ENCODE measurements at places on chromosomes 1 and 21.

GRCh38 chr1:215201283-215201682, 118.7 kb downstream of the KCNK2 start:
- DNase-seq: no peak

DNA sequence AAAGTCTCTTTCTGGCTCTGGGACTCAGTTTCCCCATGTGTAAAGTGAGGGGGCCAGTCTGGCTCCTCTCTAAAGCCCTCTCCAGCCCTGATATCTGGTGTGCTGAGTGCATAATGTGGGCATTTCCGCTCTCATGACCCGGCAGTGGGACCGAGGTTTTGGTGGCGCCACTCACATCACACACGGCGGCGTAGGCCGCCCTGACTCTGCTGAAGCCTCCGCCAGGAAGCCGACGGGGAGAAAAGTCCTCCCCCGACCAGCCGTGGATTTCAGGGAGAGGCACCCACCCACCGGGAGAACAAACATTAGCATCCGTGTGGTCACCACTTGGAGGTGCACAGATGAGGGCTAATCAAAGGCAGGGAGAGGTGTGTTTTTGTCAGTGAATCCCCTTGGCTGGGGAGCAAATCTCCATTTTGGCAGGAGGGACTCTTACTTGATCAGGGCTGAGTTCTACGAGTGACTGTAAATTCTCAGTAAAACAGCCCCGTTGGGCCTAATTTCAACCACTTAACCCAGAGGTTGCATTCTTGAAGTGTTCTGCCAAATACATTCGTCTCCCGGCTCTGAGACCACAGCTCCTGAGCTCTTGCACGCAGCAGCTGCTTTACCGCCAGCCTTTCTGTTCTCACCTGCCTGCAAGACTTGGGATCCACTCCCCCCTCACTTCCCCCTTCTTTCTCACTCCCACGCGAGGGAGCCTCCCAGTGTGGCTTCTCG, 118.2 kb downstream of the FOXD2 start:
- no peak for DNase-seq

- no peak for DNase-seq
These were observed 5.4 kb downstream of the PADI6 start for GRCh38 chr1:17377325-17377953.

DNA sequence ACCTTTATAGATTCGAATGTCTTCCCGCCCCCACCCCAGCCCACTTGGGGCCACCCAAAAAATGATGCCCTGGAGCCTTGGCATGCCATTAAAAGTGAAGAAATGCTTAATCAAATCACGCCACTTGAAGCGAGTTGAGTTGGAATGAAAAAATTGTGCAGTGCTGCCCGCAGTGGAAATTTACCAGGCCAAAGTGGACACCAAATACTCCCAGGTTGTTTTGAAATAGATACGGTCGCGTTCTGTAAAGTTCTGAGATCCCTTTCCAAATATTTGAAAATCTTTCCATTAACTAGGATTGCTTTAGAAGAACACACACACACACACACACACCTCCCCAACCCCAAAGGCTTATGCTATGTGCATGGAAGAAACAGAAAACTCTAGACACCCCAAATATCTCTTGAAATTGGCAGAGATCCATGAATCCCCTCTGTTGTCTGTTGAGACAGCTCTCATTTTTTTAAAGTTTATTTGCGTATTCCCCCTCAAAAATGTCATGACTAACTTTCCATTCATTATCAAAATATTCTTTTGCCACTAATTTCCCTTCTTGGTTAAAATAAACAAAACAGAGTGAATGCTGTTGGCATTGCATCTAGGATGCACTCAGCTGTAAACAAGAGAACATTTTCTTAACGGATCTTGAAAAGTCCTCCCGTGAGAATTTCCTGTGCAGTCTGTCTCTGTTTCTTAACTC, 142.3 kb upstream of the KCNE2 start:
- no peak for DNase-seq

DNA sequence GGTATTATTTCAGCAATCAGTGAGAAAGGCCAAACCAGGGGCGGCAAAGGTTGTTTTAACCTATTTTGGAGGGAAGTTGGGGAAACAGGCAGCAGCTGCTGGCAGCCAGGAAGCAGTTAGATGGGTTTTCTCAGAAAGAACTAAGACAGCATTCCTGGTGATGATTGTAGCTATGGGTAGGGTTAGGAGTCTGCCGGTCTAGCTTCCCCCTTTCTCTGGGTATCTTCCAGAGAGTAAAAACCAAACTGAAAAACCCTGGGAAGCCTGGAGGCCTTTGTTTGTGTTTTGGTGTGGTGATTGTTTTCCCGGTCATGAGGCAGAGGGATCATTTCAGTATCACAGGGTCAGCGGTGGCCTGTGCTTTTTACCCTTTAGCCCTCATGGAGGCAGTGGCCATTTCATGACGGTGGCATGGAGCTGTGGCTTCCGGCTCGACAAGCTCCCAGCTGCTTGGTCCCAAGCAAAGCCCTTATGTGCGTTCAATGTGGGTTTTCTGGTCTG, 19.5 kb upstream of the TNFRSF1B start:
- DNase-seq: no peak

- DNase-seq: no peak
These were observed 14.5 kb downstream of the DUSP10 start for GRCh38 chr1:221727146-221728036.

DNA sequence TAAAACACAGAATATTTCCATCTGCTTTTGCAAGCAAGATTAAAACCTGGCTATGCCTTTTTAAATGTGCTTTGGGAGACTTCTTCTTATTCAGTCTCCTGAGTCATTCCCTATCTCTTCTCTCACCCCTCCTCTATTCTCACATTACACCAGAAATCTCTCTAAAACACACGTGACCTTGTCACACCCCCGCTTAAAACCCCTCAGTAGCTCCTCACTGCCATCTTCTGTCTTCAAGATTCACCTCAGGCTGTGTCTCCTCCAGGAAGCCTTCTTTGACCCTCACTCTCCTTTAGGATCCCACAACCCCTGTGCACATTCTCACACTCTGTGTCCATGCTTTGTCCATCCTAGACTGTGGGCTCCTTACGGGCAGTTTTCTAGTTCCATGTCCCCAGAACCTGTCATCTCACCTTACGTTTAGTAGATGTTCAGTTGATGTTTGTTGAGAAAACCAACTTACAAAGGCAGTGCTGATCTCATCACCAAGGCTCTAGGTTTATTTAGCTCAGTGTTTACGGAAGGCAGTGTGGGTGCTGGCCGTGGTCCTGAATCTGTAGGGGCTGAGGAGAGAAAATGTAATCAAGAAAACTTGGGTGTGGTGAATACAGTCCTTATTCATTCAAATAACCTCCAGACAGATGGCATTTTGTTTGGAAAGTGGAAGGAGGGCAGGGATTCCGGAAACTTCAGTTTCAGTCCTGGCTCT, 143.5 kb downstream of the DMRTA2 start:
- DNase-seq: no peak

GRCh38 chr1:45854724-45855123, 51.3 kb downstream of the MAST2 start:
- no peak for DNase-seq

DNA sequence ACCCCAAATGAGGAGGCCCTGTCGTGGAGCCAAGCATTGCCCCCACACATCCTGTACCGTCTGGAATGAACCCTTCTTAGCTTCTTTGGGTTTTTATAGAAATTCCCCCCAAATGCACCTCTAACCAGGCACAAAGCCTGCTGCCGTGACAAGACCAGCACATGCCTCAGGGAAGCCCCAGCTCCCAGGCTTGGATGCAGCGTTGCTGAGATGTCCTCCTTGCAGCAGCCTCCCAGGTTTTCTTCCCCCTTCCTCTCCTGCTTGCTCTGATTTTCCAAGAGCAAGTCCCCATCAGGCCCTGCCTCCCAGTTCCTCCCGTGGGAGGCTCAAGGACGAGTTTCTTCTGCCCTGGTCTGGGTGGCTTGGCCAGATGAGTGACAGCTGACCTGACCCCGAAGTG, 119.0 kb upstream of the VAMP3 start:
- no peak for DNase-seq

GRCh38 chr1:192826791-192827546, 18.1 kb downstream of the RGS2 start:
- DNase-seq: no peak

GRCh38 chr1:119739150-119739549, 27.4 kb downstream of the PHGDH start:
- DNase-seq: no peak

DNA sequence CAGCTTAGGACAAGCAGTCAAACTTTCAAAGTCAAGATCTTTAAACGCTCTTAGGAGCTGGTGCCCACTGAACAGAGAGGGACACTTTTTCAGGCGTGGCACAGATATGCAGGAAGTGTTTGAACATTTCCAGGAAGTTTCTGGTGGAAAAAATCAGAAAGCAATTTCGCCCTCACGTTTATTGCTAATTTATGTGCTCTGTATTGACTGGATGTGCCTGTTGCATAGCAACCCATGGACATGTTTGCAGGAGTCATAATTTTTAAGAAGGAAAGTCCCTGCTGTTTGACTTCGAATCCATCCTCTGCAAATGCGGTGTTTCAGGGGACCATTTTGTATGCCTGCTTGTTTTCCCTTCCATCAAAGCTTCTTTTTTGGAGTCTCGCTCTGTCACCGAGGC, 239.9 kb upstream of the IRF2BP2 start:
- no peak for DNase-seq

- no peak for DNase-seq
These were observed 164.6 kb downstream of the FASLG start for GRCh38 chr1:172823534-172823933.

DNA sequence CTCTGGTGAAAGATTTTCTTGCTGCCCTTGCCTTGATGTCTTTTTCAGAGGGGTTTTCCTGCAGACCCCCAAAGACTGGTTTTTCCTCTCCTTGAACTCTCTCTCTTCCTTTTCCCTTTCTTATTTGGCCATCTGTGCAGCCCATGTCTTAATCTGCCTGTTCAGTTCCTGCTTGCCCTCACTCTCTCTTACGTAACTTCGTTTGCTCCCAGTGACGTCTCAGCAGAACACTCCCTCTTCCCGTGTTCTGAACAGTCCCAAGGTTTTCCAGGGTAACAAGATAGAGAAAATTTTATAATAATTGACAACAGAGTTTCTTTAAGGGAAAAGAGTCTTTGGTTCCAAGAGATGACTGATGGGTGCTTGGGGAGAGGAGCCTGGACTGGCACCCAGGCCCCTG, 109.1 kb upstream of the LMO4 start:
- DNase-seq: no peak

DNA sequence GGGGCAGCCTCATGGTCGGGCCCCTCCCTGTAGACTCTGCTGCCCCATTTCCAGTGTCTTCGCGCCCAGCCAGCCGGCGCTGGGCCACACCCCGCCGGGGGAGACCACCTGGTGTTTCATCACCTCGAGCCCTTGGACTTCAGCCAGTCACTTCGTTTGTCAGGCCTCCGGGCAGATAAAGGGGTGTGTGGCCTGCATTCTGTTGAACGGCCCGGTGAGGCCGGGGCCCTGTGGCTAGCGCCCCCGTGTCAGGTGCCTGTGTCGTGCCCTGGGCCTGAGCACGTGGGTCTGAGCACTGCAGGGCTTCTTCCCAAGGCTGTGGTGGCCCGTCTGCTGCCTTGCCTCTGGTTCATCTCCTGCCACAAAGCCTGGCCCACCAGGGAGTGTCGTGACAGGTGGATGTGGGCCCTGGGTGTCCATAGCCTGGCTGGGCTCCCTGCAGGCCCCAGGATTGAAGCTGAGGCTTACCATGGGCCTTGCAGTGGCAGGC, 65.2 kb upstream of the DIP2A start:
- peak; percentile 18 for DNase-seq

DNA sequence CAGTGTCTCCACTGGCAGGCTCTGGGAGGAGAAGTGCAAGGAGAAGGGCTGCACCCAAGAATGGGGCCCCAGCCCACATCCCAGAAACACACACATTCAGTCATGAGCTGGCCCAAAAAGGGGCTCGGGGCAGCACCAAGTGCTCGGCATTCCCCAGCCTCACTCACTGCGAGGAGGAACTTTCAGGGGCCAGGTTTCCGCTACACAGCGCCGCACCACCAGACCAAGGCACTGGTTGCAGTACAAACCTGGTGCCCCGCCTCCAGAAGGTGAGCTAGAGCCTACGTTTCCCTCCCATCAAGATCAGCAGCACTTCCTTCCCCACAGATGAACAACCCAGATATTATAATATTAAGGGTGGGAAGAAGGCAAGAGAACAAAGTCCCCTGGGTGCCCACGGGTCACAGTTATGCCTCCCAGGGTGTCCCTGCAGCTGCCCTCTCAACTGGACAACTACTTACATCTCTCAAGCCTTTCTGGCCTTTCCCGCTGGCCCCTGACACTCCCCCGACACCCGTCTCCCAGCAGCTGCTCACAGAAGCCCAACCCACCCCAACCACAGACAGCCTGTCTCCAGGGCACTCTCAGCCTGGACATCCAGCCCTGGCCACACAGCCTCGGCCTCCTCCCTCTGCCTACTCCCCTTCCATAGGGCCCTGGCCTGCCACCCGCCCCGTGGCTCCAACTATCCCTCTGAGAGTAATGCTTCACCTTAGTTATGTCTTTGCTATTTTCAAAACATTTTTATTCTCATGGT, 3.8 kb downstream of the PBXIP1 start:
- DNase-seq: no peak

GRCh38 chr1:26060832-26061574, 6.4 kb downstream of the TRIM63 start:
- no peak for DNase-seq

DNA sequence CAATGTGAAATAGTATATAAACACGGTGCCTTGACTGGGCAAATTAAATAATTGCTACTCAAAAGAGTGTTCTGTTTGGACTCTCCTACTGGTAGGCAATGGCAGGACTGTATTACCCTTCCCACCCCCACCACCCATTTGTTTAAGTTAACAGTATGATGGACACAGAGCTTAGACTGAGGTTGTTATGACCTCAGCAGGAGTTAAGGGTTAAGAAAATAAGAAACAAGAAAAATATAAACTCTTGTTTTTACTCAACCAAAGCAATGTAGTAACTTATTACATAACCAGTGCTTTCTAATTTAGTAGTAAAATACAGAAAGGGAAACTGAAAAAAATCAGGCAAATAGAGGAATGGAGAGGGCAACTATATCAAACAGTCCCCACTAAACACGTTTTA, 19.9 kb upstream of the SERPINC1 start:
- no peak for DNase-seq

GRCh38 chr1:24424207-24424606, 8.6 kb downstream of the NIPAL3 start:
- no peak for DNase-seq

DNA sequence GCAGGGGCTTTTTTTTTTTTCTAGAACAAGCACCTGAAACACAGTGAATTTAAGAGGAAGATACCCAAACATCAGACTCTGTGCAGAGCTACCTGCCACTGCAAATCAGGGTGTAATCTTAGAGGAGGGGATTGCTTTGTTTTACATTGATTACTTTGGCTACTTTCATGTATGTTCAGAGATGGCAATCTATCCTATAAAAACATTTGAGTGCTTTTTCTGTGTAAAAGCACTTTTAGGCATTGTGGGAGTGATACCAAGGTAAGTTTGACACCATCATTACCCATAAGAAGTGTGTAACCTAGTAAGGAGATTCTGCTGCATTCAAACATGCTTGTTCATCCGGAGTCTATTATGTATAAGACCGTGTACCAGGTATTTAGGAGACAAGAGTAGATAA, 50.1 kb downstream of the ZFYVE9 start:
- no peak for DNase-seq
